ENCODE measurements at places on chromosomes 1 and 21.

DNA sequence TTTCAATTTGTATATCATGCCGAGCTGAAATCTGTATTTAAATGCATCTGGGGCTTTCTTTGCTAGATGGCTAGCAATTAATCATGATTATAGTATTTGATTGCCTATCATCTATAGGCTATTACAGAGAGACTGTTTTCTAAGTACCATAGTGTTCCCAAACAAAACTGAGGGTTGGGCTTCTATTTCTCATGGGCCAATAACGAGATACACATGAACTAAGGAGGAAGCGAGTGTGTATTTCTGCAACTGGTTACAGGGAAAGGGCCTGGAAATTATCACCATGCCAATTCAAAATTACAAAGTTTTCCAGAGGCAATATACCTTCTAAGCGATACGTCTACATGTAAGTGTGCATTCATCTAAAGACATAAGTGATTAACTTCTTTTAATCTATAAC is 744.5 kb upstream of the BRINP3 start:
- no peak for DNase-seq

DNA sequence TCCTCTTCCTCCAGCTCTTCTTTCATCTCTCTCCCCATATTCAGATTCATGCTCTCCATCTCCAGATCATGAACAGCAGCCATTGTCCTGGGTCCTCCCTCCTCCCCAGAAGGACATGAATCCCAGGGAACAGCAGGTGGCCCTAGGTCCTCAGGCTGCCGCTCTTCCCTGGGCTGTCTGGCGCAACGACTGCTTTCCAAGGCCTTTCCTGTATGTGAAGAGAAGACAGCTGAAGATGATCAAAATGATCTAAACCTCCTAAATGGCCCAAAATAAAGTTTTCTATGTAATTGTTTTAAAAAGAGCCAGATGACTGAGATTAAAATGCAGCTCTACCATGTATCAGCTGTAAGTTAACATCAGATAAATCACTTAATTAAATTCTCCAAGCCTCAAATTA is 22.5 kb downstream of the RHBDL2 start:
- no peak for DNase-seq

DNA sequence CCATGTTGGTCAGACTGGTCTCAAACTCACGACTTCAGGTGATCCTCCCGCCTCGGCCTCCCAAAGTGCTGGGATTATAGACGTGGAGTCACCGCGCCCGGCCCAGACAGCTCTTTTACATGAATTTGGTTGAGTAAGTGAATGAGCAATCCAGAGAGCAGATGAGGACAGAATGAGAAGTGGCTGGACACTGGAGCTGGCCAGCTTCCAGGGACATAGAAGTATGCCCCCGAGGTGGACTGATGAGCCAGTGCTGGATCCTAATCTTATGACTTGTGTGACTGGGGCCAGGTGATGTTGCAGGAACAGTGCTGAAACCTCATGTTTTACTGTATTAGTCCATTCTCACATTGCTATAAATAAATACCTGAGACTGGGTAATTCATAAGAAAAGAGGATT is 35.9 kb upstream of the KANK4 start:
- no peak for DNase-seq

GRCh38 chr1:235024711-235025421 is 103.8 kb downstream of the TOMM20 start:
- DNase-seq = no peak

GRCh38 chr21:45894906-45895777 is 86.4 kb upstream of the COL6A1 start:
- no peak for DNase-seq

- no peak for DNase-seq
Observed at GRCh38 chr1:212611000-212611948, 2.7 kb downstream of the ATF3 start.
